ENCODE measurements at places on chromosomes 7 and 10. TPM values are rescaled to one million over a fixed set of nuclear protein-coding genes. Genes with fewer than 3 reads are reported as not detected.

GRCh38 chr7:81003326-81003725, 84.5 kb upstream of the SEMA3C start:
- DNase-seq: no peak
- no peak overlapping the region for H3K4me3 ChIP-seq
- no peaks in the 10 kb centered on the region for H3K27me3 ChIP-seq
- H3K27ac ChIP-seq: no peak overlapping the region
- H3K36me3 ChIP-seq: no peaks in the 10 kb centered on the region

Gene LIPA
- 22.1 TPM for total RNA-seq

Gene NDUFB2
- total RNA-seq: 162 TPM

- no peak overlapping the region for H3K27ac ChIP-seq
- no peaks in the 10 kb centered on the region for H3K27me3 ChIP-seq
These were observed 244.1 kb downstream of the PTPRN2 start for GRCh38 chr7:158343526-158343925.

Data from activated CD4-positive, alpha-beta T cell treated with anti-CD3 and anti-CD28 coated beads for 36 hours (primary cell).